Stimulated activated CD8-positive, alpha-beta memory T cell treated with anti-CD3 and anti-CD28 coated beads, Interleukin-15, amount 100 ng/mL, for 4 hours (primary cell): ENCODE measurements at places on chromosomes 1 and 21.

- DNase-seq = no peak
Observed at GRCh38 chr21:15526798-15527197, 203.0 kb upstream of the USP25 start.

DNA sequence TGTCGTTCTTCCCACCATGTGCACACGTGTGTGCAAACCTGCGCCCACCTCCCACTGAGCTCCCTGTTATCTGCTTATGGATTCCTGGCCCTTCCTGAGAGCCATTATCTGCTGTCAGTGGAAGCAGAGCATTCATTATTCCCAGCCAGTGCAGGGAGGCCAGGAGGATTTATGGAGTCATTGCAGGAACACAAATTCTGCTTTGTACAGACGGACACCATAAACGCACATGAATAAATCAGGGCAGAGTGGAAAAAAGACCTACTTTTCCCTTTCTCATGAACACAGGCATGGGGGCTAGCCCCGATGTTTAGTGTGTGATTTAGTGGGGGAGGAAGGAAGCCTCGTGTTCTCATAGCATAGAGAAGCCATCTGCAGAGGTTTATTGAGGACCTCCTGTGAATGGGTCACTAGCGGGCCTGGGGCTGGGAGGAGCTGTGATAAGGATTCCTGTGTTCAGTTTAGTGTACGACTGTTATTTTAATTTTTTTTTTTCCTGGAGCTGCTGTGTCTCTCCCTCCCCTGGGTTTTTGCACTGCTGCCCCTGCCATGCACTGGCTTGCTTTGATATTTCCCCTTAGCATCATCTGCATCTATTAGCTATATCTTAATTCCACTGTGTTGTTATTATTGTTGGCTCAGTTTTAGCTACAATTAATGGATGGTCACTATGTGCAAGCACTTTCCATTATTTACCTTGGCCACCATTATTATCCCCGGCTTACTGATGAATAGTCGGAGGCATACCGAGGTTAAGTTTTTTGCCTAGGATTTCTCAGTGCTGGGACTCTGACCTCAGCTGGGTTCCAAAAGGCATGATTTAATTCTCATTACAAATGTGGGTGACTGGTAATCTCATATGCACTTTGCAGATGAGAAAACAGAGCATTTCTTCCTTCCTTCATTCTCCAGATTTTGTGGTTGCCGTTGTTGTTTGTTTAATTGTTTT, 33.0 kb downstream of the HUNK start:
- no peak for DNase-seq

DNA sequence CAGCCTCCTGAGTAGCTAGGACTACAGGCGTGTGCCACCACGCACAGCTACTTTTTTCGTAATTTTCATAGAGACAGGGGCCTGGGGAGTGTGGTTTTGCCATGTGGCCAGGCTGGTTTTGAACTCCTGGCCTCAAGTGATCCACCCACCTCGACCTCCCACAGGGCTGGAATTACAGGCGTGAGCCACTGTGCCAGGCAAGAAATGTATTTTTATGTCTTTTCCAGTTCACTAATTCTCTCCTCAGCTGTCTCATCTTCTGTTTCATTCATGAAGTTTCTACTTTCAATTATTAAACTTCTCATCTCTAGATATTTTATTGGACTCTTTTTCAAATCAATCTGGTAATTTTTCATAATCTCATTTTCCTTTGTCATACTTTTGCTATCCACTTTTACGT, 72.1 kb upstream of the DISP3 start:
- no peak for DNase-seq

DNA sequence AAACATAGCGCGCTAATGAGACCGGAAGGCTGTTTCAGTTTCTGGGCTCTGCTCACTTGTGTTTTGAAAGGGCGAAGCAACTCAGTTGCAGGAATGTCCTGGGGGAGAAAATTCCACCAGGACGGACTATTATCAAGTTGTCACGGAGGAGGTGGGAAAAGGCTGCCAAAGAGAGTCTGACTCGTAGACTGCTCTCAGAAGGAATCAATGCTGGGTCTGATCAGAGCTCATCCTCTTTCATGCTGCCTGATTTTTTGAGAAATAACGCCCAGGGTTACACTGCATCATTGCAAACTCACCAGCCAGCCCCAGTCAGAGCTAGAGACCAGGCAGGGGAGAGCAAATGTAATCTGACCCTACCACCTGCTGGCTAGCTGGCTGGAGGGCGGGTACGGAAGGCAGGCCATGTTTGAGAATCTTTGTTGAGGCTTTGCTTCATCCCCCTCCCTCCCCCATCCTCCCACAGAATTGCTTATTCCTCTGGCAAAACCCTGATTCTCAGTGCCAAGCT, 36.4 kb upstream of the BCL9 start:
- no peak for DNase-seq

- no peak for DNase-seq
Observed at GRCh38 chr1:228989992-228990827, 254.9 kb downstream of the RHOU start.

- no peak for DNase-seq
Observed at GRCh38 chr1:151325646-151326429, 1.4 kb downstream of the PI4KB start.

DNA sequence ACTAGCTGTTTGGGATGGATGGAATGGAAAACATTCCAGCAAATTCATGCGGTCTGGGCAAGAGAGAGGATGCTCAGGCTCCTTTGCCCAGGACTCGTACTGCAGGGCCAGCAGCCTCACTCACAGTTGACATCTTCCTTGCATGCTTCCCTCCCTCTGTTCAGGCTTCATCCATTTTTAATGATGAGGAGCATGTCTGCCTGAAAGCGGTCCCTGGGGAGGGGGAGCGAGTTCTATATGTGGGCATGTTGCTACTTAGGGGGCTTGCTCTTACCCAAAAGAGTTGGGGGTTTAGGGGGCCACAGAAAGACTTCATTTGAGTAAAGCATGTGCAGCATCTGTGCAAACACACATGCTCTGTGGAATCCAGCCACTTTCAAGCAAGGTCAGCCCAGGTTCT, 98.2 kb downstream of the HMGB4 start:
- DNase-seq = no peak
